ENCODE measurements at places on chromosomes 3 and 15.

- DNase-seq: no peak
Measured at GRCh38 chr15:63350178-63350621, 31.4 kb downstream of the CA12 start.

GRCh38 chr15:83282776-83283137, 1.7 kb downstream of the BNC1 start:
- DNase-seq: no peak

DNA sequence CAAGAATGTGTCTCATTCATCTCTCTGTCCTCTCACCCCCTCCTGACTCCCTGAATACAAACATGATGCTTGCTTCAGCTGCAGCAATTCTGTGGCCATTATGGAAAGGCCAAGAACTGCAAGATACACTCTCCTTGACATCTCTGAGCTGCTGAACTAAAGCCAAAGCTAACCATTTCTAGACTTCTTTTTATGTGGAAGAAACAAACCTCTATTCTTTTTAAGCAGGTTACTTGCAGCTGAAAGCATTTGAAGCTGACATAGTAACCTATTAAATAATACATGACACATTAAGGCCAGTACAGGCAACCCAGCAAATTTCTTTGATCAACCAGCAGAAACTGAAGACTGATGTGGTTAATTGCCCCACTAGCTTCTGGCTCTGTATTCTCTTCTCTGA, 17.5 kb downstream of the FHIT start:
- DNase-seq: no peak

GRCh38 chr3:94794563-94794962, 731.7 kb downstream of the NSUN3 start:
- DNase-seq: no peak

DNA sequence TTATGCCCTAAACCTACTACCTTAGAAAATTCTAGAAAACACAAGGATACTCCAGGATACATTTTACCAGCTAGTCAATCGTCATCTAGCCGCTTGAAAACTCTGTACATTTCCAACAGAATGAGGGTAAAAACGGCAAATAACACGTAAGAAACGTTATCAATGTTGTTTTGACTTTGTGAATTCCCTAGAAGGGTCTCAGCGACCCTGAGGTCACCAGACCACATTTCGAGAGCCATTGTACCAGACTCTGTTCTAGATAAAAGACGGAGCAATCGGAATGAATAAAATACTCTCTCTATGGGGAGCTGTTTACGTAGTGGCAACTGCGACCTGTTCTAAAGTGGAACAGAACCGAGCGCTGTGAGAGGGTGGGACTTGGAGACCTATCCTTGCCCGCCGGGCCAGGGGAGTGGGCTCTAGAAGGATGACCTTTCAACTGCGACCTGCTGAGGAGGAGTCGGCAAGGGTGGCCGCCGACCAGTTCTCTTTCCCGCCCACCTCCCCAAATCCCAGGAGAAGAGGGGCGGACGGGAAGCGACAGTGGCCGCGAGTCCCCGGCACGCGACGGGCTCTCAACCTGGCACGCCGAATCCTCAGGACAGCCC, 778 bp upstream of the AP4E1 start:
- peak; percentile 64 for DNase-seq

GRCh38 chr15:32919749-32920414, 202.1 kb downstream of the GREM1 start:
- no peak for DNase-seq

- no peak for DNase-seq
Measured at GRCh38 chr3:158313338-158313927, 203.5 kb downstream of the RSRC1 start.

DNA sequence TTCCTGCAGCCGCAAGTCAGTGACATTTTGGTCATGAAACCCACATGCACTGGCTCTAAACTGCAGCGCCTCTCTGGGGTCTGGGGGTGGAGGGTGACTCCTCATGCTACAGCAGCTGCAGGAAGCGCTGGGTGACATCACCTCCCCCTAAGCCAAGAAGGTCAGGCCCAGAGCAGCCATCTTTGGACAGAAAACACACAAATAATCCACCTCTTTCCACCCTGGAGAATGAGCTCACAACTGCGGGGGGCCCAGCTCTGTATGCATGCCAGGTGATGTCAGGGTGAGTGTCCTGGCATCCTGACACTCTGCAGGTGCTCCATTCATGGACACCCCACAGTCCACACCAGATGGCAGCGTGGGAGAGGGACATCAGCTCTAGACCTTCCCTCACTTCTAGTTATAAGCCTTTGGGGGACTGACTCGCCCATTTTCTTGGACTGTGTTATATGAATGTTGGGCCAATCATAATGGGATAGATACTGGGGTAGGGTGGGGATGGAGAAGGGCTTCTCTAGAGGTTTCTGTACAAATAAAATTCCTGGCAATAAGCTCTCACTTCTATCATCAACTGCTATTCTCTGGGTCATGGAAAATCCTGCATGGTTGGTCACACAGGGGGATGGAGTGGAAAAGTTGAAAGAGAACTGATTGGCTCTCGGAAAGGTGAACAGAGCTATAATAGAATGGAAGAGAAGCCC, 70.7 kb upstream of the THBS1 start:
- no peak for DNase-seq

DNA sequence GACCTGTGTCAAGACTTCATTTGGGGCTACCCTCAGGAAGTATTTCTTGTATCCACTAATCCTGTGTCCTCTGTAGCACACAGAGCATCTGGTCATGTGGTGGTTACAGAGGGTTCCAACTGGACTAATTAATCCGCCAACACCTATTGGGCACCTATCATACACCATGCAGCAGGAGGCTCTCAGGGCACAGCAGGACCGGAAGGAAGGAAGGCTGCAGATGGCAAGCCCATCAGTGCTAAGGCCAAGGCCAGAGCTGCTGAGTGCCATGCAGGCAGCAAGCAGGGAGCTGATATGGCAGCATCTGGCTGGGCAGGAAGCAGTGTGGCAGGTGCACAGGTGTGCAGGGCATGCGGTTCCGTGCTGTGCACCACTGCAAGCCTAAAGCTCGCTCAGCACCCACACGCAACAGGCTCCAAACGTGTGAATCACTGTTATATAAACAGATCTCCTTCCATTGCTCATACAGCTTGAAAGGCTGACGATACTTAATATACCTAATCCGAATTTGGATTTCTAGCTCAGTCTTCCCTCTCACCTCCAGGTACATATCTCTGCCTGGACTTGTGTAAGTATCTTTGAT, 64.4 kb upstream of the SNRPA1 start:
- no peak for DNase-seq

GRCh38 chr15:33188641-33189257, 5.8 kb downstream of the FMN1 start:
- no peak for DNase-seq

DNA sequence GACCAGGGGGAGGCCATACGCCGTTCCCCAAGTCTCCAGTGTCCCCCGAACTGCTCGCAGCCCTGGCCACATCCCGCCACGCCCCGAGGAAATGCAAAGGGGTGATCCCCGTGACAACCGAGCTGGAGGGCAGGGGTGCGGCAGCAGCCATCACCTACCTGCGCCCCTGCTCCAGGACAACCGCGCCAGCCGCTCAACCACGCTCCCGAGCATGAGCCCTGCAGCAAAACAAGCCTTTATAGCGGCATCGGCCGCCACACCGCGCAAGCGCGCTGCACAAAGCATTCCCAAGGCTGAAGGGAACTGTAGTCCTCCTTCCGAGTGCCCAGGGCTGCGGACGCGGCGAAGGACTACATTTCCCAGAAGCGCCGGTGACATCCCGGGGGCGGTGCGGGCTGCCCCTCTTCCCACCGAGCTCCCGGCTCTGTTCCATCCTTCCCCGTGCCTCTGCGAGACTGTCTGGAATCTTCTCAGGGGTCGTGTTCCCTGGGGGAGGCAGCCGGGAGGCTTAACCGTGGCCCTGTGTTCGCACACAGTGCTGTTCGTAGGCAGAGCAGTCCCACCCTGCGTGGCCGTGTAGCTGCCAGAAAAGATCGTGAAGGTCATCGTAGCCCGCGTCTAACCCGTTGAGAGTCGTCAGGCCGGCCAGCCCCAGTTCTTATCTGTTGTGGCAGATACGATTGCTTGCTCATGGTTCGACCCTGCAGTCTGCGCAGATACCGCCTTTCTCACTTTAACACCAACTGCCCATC, at the start of gene ABCC5:
TSS of gene ABCC5 (minus strand) at position 213 of the 752 bp plus-strand sequence. CDS start 3,492 bp downstream, outside the sequence.
- DNase-seq: peak; percentile 90

DNA sequence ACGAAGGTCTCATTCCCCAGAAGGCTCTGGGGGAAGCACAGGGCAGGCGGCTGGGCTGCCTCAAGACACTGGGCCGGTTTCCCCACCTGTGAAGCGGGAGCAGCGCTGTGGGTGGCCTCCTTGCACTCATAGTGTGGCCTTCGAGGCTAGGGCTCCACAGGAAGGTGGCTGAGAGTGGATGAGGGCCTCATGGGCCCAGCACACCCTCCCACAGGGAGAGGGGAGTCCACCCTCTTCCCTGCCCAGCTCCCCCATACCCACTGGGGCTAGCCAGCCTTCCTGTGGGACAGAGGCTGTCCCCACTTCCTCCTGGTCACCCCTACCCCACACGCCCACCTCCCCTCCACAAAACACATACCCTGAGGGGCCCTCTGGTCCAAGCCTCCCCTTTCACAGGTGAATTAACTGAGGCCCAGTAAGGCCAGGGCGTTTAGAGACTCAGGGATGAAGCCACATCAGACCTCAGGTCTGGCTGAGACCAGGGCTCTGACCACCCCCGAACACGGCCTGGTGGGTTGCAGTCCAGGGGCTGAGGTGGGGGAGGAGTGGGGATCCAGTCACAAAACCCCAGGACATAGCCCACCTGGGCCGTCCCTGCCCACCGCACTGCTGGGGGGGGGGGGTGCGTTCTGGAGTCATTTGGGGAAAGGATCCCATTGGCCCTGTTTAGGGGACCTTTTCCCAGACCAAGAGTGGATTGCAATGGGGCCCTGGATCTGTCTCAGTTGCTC, 1.1 kb downstream of the ANPEP start:
- no peak for DNase-seq

DNA sequence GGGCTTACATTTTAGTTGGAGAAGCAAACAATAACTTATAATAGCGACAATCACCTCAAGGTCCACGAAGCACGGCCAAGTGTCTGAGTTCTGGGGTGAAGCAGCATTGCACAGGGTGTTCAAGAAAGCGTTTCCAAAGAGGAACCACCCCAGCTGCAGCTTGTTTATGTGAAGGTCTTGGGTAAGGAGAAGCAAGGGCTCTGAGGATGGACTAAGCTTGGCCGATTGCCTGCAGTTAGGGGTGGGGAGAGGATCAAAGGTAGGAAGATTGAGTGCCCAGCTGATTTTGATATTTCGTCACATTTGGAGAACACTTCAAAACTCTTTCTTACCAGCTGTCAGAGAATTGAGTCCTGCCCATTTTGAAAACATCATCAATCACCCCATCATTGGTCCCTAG, 321.6 kb upstream of the DNAJC19 start:
- no peak for DNase-seq

DNA sequence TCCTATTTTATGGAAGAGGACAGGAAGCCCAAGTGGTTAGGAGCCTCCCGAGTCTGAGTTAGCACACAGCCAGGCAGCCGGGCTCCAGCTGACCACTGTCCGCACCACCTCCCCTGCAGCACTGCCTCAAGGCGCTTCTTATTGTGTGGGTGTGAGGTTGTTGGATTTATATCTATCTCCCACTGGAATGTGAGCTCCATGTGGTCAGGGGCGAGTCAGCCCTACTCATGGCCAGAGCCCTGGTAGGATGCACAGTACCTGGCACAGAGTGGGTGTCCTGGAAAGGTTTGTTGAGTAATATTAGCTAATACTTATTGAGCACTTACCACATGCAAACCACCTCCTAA, 9.7 kb upstream of the FBLN2 start:
- no peak for DNase-seq

GRCh38 chr15:69699096-69699495, 246.5 kb downstream of the RPLP1 start:
- DNase-seq: no peak

DNA sequence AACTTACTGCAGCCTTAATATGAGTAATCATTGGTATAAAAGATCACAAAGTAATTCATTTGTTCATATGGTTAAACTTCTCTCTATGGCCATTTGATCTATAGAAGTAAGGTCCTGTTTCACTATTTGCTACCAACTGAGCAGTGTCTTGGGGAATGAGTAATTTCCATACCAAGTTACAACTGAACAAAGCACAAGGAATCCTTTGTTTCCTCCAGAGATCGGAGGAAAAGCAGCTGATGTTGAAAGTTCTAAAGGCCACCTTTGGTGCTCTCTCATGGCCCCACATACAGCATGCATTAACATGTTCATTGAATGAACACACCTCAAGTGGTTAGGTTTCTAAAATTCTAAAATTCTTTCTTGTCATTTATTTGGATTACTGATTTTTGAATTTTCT, 7.1 kb upstream of the CNTN3 start:
- DNase-seq: no peak

DNA sequence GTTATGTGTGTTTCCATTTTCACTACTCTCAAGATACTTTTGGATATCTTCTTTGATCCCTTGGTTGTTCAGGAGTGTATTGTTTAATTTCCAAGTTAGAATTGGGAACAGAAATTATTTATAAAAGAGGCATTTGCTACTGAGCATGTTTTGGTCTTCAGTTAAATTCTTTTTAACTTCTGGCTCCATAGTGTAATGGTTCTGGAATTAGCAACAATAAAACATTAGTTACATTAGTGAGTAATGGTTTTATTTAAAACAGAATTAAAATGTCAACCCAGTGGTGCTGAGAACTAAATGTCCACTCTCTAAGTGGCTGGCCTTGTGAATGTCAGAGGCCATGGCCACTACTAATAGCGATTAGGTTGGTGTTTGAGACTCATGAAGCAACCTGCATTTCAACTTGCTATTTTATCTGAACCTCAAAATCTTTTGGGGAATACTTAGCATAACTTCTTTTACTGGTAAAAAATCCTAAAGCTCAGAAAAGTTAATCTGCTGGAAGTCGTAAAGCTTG, 19.5 kb upstream of the MASP1 start:
- DNase-seq: no peak

DNA sequence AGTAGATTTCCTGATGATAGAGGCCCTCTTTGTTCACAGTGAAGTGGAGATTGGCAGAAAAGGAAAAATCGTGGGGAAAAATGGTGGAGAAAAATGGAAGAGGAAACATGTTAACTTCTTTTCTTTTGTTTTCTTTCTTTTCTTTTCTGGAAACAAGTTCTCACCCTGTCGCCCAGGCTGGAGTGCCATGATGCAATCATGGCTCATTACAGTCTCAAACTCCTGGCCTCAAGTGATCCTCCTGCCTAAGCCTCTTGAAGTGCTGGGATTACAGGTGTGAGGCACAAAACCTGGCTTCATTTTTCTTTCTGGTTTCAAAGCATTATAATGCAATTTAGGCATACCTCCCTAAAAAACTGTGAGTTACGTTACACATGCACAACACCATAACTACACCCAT, 464.2 kb downstream of the MECOM start:
- DNase-seq: no peak

- no peak for DNase-seq
Measured at GRCh38 chr3:72303926-72304325, 519.0 kb upstream of the PROK2 start.

- DNase-seq: no peak
Measured at GRCh38 chr3:17079933-17080332, 195.2 kb downstream of the PLCL2 start.

- DNase-seq: no peak
Measured at GRCh38 chr3:173725507-173725906, 328.0 kb downstream of the NLGN1 start.
